ENCODE measurements at places on chromosomes 4 and X.
A peak's percentile ranks its signal among the peaks of the same experiment; 100 is the strongest.

GRCh38 chrX:44218465-44218864 is 125.0 kb downstream of the EFHC2 start:
- DNase-seq: no peak

DNA sequence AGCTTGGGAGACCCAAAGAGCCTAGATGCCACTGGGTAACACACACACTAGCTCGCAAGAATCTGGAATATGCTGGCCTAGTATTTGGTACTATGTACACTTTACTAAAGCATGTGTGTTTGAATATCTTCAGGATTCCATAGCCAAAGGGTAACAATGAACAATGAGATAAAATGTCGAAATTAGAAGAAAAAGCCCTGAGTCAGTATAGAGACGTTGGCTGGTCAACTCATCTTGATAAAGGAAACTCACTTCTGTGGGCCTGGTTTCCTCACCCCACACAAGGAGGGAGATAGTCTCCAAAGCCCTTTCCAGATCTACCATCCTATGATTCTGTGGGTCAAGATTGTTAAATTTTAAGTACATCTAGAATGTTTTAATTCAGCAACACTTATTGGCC is 6.9 kb downstream of the ZDHHC9 start:
- DNase-seq: no peak

DNA sequence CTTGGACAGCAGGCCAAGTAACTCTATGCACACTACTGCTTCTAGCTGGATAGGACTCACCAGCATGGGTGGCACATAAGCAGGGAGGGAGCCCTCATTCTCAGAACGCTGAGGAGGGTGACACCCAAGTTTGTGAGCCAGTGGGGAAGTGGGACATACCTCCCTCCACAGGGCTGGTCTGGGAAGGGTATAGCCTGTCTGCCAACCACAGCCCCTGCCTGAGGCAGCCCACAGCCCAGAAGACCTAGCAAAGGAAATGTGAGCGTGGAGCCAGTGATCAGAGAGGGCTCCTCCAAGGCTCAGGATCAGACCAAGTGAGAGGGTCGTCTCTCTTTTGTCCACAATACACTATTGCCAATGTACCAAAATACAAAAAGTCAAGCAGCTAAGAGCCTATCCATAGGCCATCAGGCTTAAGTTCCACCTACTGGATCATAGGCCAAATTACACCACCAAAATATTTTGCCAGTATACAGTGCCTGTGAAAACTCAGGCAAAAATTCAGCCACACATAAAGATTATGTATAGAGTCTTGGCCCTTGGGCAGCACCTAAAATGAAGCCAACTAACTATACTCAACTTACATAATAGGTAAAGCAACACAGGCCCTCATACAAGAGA is 1203.1 kb downstream of the PCDH18 start:
- DNase-seq: no peak

DNA sequence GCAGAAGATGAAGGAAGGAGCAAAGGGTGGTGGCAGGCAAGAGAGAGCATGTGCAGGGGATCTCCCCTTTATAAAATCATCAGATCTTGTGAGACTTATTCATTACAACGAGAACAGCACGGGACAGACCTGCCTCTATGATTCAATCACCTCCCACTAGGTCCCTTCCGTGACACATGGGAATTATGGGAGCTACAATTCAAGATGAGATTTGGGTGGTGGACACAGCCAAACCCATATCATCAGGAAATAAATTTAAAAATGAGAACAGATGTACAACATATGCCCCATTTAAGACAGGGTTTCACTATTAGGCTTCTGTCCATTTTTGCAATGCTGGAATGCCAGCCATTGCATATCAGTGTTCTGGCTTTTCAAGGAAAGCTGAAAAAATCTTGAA is 346.7 kb upstream of the SLIT2 start:
- DNase-seq: no peak

DNA sequence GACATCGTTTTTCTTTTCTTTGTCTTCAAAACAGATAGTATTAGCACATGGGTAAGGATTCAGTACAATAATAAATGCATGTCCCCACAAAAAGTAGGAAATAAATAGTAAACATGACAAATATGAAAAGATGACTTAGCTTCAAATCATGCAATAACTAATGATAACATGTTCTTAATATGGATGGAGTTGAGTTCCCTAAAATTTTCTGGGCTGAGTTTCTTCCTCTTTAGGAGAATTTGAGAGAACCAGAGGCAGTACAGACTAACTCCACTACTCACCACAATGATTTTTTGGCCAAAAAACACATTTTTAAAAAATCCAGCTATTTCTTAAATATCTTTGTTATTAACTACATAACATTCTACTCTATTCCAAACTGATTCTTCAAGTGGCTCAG is 432.3 kb upstream of the HS3ST1 start:
- DNase-seq: no peak

DNA sequence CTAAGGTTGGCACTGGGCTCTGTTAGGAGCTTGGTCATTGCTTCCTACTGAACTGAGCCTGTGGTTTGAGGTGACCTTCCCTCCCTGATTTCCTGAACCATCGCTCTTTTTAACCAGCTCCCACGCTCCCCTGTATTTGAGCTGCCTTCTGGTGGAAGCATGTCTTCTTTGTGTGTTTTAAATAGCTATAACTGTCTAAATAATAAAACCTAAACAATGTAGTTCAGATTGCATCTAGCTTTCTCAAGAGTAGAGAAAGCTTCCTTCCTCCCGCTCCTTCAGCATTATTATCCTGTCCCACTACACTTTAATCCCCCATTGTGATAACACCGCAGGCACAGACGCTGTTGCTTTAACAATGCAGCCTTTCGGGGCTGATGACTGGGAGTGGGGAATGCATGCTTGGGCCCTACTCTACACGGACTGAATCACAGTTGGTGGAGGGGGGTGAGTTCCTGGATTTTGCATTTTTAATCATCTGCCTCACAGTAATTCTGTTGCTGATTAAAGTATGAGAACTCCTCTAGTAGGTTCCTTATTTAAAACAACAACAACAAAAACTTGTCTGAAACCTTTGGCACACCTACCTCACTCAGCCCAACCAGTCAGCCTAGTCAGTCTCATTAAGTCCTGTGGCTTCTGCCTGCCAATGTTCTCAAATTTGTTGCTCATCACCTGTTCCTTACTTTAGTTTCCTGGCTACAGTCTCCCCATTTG is 6.6 kb downstream of the SMS start:
- no peak for DNase-seq

DNA sequence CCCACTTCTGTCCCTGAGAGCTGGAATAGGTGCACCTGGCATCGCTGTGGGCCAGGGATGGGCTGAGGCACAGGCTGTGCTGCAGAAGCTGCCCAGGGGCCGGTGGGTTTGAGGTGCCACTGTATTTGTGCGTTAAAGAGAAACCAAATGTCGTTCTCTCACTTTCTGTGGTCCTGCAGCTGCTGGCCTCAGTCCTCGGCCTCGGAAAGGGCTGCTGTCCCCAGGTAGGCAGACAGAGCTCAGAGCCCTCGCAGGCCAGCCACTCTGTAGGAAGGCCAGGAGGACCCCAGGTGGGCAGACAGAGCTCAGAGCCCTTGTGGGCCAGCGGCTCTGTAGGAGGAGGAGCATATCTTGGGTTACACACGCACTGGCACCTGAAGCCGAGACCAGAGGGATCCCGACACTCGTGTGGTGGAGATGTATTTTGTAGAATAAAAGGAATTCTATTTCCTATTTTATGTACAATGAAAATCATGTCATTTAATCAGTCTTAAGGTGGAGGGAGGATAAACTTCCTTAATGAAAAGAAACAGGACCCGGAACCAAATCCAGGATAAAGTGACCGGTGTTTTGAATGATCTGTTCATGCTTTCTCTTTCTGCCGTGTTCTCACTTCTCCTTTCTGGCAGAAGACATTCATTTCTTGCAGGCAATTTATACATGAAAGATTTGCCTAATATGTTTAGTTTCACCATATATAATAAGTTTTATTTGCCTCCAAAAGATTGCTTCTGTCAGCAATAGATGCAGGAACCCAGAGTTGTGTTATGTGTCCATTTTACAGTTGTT is 54.4 kb upstream of the HGFAC start:
- DNase-seq: no peak

DNA sequence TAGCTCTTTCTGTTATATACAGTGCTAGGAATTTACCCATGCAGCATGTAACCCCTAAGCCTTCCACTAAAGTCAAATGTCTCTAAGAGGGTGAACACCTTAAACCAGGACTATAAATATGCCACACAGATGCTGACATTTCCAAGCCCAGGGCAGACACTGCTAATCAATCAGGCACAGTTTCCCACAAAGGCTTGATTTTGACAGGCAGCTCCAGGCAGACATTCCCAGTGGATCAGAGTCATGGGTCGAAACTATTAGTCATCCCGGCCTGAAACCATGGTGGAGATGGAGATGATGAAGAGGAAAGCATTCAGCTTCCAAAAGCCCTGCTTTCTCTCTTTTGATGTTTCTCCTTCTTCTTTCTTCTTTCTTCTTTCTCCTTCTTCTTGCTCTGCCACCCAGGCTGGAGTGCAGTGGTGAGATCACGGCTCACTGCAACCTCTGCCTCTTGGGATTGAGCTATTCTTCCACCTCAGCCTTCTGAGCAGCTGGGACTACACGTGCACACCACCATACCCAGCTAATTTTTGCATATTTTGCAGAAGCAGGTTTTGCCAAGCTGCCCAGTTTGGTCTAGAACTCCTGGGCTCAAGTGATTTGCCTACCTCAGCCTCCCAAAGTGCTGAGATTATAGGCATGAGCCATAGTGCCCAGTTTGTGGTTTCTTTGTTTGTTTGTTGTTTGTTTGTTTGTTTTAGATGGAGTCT is 21.0 kb upstream of the SORCS2 start:
- no peak for DNase-seq

GRCh38 chr4:173181848-173182247 is 13.2 kb downstream of the GALNT7 start:
- DNase-seq: no peak

GRCh38 chrX:40304115-40304514 is 206.4 kb upstream of the BCOR start:
- DNase-seq: no peak

- DNase-seq: no peak
These were observed 11.4 kb downstream of the IL9R start for GRCh38 chrX:156008915-156009314.

DNA sequence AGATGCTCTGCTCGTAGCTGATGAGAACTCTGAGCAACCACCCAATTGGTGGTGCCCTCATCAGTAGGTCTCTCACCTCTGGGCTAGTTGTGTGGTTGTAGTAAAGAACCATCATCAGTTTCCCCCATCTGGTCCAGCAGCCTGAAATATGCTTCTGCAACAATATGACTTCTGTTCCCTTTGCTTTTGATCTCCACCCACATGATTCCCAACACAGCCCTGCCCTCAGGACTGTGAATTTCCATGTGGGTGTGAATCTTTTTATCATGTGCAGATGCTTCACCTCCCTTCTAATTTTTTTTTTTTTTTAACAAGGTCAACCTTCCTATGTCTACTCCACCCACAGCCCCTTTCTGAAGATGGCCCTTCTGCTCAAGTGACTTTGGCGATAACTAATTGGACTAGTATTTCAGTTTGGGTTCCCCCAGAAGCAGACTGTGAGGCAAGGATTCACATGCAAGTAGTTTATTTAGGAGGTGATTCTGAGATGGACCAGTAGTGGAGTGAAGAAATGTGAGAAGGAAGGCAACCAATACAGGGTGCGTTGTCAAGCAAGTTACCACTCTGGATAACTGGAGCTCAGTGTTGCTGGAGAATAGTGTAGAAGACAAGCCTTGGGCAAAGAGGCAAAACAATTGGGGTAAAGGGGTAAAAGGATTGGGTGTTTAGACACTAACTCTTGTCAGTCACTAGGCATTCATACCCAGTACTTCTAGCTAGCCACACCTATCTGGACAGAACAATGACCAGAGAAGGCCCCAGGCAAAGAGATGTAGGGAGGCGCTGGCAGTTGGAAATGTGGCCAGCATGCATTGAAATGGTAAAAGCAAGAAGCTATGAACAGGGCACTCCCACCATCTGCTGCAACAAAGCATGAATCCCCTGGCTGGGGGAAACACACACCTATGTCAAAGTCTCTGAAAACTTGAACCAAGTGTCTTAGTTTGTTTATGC is 466.2 kb downstream of the BCOR start:
- no peak for DNase-seq

- DNase-seq: peak; percentile 95
These were observed 393 bp downstream of the GTPBP6 start for GRCh38 chrX:318068-318738.

GRCh38 chr4:19213388-19213787 is 1038.3 kb upstream of the SLIT2 start:
- no peak for DNase-seq

DNA sequence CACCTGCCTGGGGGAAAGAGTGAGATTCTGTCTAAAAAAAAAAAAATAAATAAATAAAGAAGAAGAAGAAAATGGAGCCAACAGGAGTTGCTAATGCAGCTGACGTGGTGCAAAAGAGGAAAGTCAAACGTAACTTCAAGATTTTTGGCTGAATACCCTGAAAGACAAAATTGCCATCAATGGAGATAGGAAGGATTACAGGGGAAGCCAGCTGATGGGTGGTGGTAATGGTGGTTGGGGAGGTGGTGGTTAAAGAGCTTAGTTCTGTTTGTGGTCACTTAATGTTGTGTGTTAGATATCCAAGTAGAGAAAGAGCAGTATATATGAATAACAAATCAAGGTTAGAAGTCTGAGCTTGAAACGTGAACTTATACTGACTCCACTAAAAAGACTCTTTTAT is 225.4 kb downstream of the ARHGAP24 start:
- no peak for DNase-seq

DNA sequence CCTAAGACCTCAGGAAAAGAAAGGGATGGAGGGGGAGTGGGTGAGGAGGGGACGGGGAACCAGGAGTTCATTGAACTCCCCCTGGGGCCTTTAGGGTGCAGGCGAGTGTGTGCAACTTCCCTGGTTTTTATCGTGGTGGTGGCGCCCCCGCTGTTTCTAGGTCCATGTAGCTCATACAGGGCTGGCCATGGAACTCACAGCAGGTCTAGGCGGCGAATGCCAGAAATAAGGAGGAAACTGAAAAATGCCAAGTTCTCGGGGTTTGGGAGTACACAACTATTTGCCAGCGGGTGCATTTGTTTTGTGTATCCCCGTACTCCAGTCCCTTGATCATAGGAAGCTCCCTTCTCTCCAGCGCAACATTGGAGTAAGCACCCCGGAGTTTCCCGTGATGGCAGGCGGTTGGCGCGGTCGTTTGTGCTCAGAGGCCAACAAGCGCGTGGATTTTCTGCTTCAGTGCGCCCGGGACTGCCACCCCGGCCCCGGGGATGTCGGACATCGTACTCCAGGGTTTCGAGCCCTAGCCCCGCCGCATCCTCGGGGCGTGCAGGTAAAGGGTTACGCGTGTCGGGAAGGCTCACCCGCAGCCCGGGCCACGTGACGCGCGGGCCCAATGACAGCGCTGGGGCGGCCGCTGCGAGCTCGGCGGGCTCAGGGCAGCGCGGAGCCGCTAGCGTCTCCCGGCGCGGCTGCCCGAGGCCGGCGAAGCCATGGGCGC is 208.9 kb downstream of the NWD2 start:
- DNase-seq: peak; percentile 54

DNA sequence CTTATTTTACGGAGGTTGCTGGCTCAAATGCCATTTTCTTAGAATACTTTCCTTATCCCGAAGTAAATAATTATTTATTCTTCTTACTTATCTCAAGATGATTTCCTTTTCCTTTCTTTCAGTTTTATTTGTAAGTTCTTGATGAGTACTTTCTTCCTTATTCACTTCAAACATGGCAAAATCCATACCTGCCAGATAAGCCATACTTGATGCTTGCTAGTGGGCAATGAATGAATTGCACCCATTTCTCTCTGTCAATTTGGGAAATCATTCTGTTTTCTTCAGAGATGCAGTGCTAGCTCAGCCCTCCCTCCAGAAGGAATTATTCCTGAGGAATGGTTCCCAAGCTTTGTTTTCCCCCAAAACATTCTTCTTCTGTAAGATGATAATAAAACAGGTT is 598.3 kb downstream of the SPRY1 start:
- no peak for DNase-seq

All from stimulated activated CD4-positive, alpha-beta T cell treated with anti-CD3 and anti-CD28 coated beads, Interleukin-12 subunit alpha, Interleukin-12 subunit beta, amount 100 ng/mL, for 4 hours (primary cell).